ENCODE measurements at places on chromosomes 5 and 9.

GRCh38 chr9:8133606-8134005, 334.0 kb upstream of the DMAC1 start:
- no peak for DNase-seq

DNA sequence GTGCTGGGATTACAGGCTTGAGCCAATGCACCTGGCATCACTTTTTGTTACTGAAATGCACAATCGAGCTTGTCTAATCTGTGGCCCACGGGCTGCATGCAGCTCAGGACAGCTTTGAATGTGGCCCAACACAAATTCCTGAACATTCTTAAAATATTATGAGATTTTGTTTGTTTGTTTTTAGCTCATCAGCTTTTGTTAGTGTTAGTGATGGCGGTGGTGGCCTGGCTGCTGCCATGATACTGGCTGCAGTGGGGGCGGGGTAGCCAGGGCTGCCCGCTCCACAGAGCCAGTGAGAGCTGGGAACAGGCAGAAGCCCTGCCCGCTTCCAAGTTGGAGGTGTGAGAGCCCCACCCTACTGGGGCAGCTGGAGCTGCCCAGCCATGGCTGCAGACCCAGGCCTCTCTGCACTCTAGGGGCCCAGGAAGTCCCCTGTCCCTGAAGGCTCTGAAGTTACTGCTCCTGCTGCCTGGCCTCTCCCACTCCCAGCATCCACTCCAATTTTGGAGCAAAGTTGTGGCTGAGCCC, 76.6 kb upstream of the SHB start:
- DNase-seq = no peak

DNA sequence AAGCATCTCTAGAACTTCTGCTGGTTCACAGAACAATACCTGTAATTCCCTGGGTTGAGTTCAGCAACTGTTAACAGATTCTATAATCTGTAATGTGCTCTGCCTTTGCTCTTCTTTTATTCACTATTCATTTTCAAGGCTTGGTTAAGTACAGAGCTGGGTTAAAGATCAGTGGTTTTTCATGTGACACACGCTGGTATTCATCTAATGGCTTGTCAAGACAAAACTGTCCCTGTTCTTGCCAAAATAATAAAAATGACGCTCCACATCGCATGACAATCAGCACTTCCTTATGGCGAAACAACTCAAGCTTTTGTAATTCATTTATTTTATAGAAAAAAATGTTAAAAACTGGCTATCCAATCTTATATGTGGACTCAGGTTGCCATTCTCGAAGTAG, 137.9 kb downstream of the BNC2 start:
- no peak for DNase-seq

GRCh38 chr9:81915801-81916505, 12.3 kb upstream of the SPATA31D4 start:
- no peak for DNase-seq

DNA sequence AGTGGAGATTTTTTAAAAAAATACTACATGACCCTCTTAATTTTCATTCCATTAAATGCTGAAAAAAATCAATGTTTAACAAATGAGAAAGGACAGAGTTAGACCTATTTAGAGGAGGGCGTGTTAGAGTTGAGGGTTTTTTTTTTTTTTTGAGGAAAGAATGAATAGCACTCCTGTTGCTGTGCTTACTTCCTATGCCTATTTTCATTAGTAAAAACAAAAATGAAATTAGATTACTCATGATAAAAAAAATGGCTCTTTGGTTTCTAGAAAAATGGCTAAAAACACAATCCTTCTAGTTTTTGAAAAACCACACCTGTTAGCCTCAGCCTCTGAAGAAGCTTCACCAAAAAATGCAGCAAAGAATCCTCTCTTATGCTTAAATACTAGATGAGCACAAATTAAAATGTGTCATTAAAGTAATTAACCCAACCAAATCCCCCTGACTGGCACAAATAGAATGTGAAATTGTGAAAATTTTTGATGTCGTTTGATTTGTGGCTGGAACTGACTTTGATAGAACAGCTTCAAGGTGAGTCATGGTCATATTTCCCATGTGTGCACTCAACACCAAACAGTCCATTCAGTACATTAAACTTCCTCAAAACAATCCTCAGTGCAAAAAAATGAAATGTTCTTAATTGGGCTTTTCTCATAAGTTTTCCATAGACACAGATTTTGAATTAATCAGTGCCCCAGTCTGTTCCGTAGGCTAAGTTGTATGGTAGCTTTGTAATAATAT, 98.0 kb downstream of the MACIR start:
- no peak for DNase-seq

- DNase-seq = no peak
Measured at GRCh38 chr9:131583337-131583645, 38.0 kb downstream of the PRRT1B start.

DNA sequence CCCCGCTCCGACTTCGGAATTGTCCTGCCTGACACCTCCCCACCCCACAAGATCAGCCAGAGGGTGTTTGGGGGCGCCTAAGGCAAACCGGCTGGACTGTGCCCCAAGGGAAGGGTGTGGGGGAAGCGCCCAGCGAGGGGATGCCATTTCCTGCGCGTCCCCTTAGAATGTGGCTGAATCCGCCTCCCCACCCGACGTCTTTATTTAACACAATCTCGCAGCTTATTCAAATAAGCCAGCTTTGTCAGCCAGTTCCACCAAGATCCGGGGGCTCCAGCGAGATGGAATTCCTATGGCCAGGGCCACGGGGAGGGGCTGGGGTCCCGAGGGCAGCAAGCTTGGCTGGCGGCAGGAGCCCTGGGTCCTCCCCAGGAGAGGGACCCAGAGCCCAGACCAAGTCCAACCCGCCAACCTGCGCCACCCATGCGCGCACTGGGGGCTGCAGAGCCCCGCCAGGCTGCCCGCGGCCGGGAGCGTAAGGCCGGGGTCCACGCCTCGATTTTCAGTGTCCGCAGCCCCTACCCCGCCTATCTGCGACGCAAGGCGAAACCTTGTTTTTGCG, 7.4 kb downstream of the IRX4 start:
- no peak for DNase-seq

DNA sequence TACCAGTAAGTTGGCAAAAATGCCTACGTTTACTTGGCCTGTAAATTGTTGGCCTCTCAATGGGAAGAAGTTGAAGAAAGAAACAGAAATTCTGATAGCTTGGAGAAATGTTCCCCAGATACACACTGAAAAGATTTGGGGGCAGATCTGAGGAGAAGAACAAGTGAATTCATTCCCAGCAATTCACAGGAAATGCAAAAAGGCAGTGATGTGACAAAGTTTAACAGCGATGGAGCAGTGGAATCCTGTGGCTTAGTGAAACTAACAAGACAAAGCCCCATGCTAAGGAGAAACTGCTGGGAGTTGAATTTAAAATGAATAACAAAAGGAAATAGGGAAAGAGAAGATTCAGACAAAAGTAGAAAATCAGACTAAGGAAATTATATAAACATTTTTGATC, 213.2 kb upstream of the EDIL3 start:
- no peak for DNase-seq

DNA sequence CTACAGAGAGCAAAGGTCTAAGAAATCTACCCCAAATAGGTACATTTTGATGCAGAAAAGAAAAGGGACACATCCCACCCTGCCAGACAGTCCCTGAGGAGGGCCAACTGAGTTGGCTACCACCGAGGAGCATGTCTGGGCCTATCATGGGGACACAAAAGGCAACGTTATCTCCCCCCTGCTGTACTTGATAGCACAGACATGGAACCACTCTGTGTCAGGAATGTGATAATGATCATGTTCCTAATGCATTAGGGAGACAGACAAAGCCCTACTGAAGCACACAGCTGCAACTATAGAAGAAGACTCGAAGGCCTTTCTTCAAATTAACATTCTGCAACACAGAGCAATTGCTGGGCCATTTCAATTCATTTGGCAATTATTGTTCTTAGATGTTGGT, 84.5 kb downstream of the ENC1 start:
- DNase-seq = no peak

GRCh38 chr9:127519301-127520166, 68.2 kb downstream of the LRSAM1 start:
- peak; percentile 72 for DNase-seq

GRCh38 chr9:96813607-96814006, 35.7 kb upstream of the ZNF510 start:
- no peak for DNase-seq

GRCh38 chr5:73808911-73809310, 182.9 kb downstream of the ARHGEF28 start:
- no peak for DNase-seq

- DNase-seq = no peak
Measured at GRCh38 chr5:111953351-111954127, 196.5 kb upstream of the NREP start.

GRCh38 chr5:52661903-52662595, 125.7 kb upstream of the ITGA1 start:
- no peak for DNase-seq

GRCh38 chr5:129440424-129440823, 19.7 kb upstream of the ADAMTS19 start:
- DNase-seq = no peak

- no peak for DNase-seq
Measured at GRCh38 chr9:112093870-112094216, 81.3 kb downstream of the SUSD1 start.

DNA sequence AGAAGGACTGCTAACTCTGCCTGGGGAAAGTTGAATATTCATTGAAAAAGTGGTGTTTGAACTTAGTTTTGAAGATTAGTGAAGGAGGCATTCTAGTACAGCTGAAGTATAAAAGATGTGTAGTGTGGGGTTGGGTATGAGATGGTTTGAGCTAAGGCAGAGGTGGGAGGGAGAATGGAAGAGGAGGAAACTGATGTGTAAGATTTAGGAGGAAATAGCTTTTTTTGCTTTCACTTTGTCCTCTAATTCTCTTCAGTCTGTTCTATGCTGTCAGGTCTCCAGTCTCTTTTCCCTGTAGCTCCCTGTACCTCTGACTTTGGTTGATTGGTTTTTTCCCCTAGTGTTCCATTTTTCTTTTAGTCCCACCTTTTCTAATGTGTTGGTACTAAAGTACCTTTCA, 9.0 kb downstream of the CREBRF start:
- no peak for DNase-seq

DNA sequence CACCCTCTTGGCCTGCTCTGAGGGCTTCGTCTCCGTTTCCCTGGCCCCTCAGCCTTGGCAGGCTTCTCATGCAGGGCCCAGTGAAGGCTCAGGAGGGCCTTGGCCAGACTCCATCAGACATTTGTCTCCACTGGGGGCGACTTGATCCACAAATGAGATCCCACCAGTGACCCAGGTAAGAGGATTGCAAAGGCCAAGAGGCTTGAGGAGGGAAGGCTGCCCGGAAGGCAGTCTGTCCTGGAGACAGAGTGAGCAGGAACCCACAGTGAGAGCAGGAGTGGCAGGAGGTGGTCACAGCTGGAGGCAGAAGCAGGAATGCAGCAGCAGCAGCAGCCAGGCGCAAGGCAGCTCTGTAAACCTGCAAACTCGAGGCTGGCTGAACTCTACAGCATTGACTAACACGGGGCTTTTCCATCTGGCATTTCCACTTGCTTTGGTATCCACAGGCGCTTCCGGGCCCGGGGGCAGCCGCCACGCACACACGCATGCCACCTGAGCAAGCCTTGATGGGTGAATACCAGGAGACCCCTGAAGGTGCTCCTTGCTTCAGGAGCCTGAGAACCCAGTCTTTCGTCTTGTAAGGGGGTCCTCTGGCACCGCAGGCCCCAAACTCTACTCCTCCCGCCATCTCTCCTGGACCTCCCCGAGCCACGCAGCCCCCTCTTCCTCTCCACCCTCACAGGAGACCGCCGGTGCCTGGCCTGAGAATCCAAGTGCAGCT, 14.7 kb downstream of the MGAT1 start:
- no peak for DNase-seq

GRCh38 chr9:14939378-14939777, 29.1 kb upstream of the FREM1 start:
- DNase-seq = no peak

GRCh38 chr5:179407191-179408175, 62.2 kb upstream of the ADAMTS2 start:
- DNase-seq = no peak

DNA sequence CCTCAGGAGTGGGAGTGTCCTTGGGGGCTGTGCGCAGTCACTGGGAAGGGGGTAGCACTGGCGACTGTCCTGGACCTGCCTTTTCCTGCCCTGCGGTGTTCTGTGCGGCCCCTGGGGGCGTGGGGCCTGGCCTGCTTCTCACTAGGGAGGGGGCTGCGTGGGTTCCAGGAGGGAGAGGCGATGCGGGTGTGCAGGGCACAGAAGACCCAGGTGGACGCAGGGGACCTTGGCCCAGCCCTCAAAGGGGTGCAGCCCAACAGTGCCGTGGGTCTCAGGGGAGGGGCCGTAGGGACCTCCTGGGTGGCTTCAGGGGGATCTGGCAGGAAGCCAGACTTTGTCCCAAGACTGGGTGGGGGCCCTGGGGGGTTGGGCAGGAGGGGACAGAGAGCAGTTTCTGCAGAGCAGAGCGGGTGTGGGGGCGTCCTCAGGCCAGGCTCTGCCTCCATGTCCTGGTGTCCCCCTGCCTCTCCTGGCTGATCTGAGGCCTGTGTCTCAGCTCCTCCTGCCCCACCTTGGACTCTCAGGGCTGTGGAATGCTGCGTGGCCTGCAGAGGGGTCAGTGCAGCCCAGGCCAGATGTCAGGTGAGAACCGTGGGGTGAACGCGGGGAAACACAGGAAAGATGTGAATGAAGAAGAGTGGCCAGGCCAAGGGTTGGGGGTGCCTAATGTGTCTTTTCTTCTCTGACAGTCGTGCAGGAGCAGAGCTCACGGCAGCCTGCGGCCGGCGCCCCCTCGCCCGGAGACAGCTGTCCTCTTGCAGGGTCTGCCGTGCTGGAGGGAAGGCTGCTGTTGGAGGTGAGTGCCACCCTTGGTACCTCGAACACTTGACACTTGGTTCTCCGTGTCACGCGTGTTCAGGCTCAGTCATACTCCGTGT, 54.6 kb downstream of the AHRR start:
- DNase-seq = peak; percentile 5

- DNase-seq = peak; percentile 10
Measured at GRCh38 chr5:141779503-141779973, 97.5 kb upstream of the ARAP3 start.
